Endodermal cell (in vitro differentiated cells): ENCODE measurements at places on chromosomes 13 and 19.

DNA sequence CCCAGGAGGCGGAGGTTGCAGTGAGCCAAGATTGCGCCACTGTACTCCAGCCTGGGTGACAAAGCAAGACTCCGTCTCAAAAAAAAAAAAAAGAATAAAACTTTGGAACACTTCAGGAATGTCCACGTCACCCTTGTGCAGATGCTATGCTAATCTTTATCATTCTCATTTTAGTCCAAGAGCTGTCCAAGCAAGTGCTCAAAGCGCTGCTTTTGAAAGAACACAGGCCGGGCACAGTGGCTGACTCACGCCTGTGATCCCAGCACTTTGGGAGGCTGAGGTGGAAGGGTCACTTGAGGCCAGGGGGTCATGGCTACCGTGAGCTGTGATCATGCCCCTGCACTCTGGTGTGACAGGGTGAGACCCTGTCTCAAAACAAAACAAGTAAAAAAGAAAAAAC, 11.1 kb upstream of the UQCR11 start:
- no peak for DNase-seq

- no peak for DNase-seq
Measured at GRCh38 chr13:48624858-48625257, 28.9 kb upstream of the CYSLTR2 start.

DNA sequence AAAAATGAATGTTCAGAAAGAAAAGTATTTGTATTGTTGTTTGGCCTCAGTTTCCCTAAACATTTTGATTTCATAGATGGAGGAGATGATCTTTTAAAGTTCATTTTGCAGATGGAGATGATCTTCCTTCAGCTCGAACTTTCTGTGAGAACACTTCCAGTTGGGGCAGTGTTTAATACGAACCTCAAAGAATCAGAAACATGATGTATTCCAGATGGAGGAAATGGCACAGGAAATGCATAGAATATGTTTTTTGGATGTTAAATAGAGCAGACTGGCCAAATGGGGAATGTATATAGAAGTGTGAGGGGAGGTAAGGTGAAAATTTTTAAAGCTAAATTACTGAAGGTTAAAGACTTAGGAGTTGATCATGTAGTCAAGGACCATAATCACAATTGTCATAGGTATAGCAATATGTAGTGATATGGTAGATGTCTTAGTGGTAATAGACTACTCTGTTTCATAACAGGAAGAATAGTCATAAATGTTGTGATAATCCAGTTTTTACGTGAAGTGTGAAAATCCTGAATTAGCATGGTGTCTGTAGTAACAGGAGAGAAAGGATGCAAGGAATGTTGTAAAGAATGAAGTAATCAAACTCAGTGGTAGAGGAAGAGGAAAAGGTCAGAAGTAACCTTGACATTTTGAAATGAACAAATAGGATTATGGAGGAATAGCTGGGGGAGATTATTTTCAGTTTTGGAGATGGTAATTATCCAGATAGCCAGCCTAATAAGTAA, 5.1 kb downstream of the RAP2A start:
- DNase-seq, result no peak

DNA sequence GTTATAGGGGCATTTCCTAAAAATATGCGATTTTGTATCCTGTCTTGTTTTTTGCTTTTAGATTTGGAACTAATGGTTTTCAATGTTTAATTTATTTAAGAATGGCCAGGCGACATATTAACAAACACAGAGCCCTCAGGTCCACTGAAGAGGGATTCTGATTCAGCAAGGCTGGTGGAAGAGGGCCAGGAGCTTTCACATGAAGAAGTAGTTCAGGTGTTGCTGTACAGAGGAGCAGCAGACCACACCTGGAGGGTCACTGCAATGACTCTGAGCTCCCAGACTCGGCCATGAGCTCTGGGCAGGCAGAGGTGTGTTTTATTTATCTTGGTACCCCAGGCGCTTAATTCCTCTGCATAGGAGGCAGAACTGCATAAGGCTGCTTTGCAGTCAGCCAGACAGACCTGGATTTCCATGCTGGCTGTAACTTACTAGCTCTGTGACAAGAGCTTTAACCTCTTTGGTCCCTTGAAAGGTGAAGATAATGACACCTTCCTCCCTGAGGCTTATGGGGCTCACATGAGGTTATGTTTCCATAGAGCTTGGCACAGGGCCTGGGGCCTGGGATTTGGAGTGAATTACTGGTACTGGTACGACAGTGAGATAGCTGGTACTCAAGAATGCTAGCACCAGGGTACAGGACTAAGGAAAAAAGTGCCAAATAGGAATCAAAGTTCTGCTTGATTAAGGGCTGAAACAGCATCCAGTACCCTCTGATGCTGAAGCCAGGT, 184.7 kb downstream of the OXGR1 start:
- no peak for DNase-seq

DNA sequence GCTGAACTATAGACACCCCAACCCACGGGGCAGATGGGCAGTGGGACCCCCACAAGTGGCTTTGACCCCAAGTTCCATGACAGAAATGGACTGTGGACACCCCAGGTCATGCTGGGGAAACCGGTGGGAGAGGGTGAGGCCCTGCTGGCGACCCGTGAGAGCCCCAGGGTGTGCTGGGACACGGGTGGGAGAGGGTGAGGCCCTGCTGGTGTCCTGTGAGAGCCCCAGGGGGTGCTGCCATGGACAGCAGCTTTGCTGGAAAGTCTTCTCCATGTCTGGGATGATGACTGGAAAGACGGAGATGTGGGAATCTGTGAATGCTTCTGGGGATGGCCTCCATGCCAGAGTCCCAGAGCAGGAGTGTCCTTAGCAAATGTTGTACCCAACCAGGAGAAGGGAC, 148.4 kb downstream of the URI1 start:
- no peak for DNase-seq

GRCh38 chr13:93774506-93774905, 547.9 kb downstream of the GPC6 start:
- no peak for DNase-seq

DNA sequence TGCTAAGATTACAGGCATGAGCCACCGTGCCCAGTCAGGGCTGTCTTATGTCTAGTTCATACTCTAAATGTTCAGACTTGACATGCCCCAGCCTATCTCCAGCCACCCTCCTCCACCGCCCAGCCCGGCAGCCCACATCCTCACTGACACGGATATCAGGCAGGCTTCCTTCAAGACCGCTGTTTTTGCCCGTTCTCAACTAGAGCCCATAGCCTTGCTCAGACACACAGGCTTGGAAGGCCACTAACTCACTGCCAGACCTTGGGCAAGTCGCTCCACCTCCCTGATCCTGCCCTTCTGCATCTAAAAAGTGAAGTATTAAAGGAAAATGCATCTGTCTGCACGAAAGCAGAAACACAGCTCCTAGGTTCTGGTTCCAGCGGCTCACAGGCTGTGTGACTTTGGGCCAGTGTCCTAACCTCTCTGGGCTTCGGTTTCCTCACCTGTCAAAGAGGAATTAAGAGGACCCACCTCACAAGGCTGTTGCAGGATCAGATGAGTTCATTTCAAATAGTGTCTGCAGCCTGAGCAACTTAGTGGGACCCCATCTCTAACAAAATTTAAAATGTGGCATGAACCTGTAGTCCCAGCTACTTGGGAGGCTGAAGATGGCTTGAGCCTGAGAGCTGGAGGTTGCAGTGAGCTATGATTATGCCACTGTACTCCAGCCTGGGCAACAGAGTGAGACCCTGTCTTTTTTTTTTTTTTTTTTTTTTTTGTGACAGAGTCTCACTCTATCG, 14.5 kb upstream of the CERS4 start:
- DNase-seq, result peak; percentile 53

DNA sequence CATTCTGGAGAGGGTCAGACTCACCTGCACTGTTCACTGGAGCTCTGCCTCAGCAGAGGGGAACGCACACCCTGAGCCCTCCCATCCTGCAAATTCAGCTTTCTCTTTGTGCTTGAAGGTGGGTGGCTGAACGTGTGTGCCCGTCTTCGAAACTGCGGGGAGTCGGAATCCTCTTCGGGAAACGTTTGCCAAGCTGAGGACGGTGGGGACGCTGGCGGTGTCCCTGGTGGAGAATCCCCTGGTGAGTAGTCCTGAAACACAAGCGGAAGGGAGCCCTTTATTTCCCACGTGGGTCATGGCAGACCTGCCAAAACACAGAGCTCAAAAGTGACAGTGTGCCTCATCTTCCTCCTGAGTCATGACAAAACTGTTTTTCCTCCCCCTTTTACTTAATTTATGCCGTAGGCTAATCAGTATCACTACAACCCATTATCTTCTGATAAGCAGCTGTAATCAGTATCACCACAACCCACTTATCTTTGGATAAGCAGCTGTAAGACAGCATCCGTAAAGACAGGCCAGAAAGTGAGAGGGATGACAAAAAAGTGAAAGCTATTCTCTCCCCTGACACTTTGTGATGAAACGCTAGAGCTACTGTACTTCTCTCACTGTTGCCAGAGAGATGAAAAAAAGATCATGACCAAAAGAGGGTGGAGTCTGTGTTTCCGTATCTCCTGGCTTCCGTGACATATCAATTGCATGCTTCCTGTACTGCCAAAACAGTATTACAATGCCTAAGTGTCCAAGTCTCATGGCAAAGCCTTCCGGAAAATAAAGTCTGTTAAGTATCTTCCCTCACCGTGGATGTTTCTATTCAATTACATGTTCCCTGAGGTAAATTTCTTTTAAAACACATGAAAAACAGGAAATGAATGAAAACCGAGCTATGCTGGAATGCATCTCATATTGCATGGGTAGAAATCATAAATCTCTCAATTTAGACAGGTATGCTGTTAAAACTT, 155.5 kb downstream of the TBC1D4 start:
- peak; percentile 50 for DNase-seq

GRCh38 chr19:55471266-55471665, 5.2 kb upstream of the ZNF628 start:
- no peak for DNase-seq

GRCh38 chr13:75963302-75963701, 327.2 kb downstream of the LMO7 start:
- DNase-seq, result no peak

DNA sequence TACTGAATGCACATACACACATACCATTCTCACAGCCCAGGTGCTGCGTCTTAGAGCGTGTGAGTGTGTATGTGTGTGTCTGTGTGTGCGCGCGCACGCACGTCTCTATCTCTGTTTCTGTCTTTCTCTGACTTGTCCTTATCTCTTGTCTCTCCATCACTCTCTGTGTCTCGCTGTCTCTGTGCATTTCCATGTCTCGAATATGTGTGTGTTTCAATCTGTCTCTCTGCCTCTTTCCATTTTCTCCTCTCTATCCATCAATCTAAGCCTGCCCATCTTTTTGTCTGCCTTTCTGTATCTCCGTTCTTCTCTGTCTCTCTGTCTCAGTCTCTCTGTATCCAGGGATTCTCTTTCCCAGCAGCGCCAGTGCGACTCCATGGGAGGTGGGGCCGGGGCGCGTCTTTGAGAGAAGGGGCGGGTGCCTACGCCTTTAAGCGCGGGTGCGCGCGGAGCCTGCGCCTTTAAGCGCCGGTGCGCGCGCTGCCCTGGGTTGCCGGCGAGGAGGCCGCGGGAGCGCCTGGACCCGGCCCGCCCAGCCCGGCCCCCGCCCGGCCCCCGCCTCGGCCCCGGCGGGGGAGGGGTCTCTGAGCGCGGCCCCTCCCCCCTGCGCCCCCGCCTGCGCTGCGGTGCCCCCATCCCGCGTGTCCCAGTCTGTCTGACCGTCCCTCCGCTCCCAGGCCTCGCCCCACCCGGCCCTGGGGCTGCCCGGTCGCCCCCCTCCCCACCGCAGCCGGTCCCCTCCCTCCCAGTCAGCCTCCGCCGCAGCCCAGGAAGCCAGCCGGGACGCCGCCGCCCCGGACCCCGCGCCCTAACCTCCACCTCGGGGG, at the start of gene LRFN3:
Gene LRFN3, plus strand, starts transcription at position 464 of the 827 bp plus-strand sequence. CDS start 3,052 bp downstream, outside the sequence.
- DNase-seq, result peak; percentile 88

- peak; percentile 93 for DNase-seq
Measured at GRCh38 chr19:33226550-33227241, 1.0 kb upstream of the SLC7A10 start.

GRCh38 chr13:30700364-30700763, 35.0 kb upstream of the ALOX5AP start:
- no peak for DNase-seq

DNA sequence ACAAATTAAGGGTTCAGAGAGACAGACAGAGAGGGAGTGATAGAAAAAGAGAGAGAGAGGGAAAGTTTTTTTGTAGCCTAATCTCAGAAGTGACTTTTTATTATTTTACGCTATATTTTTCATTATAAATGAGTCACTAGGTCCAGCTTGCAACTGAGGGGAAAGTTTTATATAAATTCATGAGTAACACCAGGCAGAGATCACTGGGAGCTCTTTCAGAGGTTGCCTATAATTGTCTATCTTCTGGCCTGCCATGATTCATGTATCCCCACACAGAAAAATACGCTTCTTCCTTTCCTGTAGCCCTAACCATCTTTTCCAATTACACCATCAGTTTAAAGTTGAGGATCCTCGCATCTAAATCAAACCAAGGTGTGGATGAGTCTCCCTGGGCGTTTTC, 467.9 kb downstream of the SLITRK1 start:
- no peak for DNase-seq

DNA sequence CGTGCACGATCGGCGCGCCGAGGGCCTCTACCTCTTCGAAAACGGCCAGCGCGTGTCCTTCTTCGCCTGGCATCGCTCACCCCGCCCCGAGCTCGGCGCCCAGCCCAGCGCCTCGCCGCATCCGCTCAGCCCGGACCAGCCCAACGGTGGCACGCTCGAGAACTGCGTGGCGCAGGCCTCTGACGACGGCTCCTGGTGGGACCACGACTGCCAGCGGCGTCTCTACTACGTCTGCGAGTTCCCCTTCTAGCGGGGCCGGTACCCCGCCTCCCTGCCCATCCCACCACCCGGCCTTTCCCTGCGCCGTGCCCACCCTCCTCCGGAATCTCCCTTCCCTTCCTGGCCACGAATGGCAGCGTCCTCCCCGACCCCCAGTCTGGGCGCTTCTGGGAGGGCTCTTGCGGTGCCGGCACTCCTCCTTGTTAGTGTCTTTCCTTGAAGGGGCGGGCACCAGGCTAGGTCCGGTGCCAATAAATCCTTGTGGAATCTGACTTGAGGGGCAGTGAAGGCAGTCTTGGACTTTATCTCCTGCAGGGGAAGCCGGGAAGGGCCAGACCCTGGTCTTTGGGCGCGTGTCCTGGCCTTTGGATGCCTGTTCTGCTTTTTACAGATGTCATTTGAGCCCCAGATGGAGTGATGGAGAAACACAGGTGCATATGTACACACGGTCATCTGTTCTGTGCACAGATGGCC, 2.2 kb downstream of the CLEC11A start:
- DNase-seq, result no peak

- DNase-seq, result no peak
Measured at GRCh38 chr19:10433131-10433536, 12.8 kb downstream of the PDE4A start.

DNA sequence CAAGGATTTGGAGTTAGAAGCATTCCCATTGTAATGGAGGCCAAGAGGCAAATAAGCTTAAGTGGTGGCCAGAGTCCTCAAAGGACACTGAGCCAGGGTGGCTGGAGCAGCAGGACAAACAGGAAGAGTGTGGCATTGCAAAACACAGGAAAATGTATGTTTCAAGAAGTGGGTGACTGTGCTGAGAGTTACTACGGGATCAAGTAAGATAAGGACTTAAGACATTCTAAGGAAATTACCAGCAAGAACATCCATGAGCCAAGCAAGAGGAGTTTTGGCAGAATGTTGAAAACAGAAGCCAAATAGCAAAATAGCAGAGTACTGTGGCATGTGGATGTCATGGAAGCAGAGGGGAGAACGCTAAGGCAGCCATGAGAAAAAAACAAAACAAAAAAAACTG, 104.2 kb downstream of the RAP2A start:
- DNase-seq, result no peak
